ENCODE measurements at places on chromosomes 7 and 10.

DNA sequence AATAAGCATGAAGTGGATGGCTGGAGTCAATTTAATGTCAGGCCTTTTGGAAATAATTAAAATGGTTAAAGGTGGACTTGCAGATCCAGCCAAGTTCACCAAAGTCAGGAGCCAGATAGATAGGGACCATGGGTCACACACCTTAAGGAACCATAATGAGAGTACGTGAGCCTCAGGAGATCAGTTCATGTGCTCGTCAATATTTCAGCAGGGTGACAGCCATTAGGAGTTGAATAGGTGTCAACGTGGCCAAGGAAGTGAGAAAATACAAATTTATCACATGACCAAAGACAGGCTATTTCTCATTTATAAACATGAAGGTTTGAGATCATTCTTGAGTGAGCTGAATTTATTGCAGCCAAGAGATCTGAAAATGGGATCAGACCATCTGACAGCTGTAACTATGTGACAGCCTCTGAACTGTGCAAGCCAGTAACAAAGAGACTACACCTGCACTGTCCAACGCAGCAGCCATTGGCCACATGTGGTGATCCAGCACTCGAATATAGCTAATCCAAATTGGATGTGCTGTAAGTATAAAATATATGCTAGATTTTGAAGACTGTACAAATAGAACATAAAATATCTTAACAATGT, 249.7 kb upstream of the PTN start:
- no peak for DNase-seq

DNA sequence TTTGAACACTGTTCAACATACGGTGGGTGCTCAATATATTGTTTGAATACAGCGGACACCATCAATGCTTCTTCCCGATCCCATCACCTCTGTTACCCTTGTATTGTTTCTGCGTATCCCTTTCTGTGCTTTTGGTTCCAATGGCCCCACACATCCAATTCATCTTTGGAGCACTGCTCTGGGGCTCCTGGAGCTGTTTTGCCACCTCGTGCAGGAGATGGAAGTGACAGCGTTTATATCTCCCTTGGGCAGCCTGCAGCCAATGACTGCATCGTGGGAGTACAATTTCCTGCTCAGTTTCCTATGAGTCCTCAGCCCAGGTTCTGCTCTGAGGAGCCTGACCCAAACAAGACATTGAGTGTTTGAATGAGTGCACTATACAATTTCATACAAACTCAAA, 50.2 kb upstream of the PIK3CG start:
- DNase-seq, result no peak

GRCh38 chr10:21572578-21572977, 38.5 kb downstream of the MLLT10 start:
- no peak for DNase-seq

DNA sequence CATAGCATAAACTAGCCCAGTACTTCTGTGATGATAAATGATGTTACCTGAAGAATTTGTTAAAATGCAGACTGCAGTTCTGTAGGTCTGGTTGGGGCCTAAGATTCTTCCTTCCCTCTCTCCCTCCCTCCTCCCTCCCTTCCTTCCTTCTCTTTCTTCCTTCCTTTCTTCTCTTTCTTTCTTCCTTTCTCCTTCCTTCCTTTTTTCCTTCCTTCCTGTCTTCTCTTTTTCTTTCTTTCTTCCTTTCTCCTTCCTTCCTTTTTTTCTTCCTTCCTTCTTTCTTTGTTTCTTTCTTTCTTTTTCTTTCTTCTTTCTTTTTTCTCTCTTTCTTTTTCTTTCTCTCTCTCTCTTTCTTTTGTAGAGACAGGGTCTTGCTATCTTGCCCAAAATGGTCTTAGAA, 3.7 kb upstream of the SLC25A28 start:
- DNase-seq, result no peak

- DNase-seq, result no peak
Measured at GRCh38 chr7:13904007-13904406, 85.5 kb downstream of the ETV1 start.

GRCh38 chr10:47412869-47413268, 28.8 kb upstream of the ZNF488 start:
- DNase-seq, result no peak

GRCh38 chr10:107689323-107689722, 524.8 kb upstream of the SORCS1 start:
- DNase-seq, result no peak

- peak; percentile 46 for DNase-seq
Measured at GRCh38 chr7:93715234-93715633, 140.7 kb upstream of the CALCR start.

DNA sequence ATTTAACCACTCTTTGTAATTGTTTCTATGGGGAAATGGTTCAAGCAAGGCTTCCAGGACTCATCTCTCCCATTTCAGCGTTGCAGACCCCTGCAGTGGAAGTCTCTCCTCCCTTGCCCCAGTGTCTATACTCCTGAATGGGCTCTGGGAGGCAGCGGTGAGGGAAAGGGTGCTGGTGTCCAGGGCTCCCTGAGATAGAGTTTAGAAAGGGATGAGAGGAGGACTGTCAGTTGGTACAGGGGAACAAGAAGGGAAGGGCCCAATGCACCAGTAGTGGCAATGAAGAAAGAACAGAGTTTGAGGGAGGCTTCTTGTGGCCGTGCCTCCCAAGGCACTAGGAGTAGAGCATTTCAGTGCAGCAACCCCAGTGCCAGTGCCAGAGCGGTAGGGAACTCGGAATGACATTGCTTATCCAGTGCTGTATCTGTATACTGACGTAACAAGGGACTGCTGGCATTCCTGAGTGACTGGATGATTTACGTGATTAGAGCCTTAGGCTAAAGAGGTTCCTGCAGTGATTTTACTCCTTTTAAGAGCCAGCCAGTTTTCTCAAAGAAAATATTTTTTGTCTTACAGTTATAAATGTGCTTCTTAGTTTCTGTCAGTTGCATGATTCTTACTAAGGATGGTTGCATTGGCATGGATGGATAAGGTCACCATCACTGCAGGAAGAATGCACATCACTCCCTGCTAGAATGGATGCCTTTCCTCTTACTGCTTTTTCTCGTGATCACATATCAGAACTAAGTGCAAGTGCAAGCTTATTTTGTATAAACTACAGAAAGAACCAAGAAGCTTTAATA, 28.0 kb downstream of the PRPF18 start:
- DNase-seq, result peak; percentile 22

DNA sequence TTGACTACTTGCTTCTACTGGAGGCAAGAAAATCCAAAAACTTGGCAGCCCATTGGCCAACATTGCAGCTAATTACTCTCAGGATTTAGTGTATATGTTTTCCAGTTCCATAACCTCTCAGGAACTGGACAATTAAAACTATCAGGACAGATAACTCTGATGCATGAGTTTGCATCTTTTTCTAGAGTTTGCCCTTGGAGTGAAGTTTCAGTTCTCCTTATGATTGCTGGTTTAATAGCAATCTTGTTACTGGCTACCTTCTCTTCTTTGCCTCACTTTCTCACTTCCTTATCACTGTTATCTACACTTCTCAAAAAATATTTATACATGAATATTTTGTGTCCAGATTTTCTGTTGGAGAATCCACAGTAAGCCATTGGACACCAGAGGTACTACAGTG, 735.9 kb downstream of the PCDH15 start:
- DNase-seq, result no peak

DNA sequence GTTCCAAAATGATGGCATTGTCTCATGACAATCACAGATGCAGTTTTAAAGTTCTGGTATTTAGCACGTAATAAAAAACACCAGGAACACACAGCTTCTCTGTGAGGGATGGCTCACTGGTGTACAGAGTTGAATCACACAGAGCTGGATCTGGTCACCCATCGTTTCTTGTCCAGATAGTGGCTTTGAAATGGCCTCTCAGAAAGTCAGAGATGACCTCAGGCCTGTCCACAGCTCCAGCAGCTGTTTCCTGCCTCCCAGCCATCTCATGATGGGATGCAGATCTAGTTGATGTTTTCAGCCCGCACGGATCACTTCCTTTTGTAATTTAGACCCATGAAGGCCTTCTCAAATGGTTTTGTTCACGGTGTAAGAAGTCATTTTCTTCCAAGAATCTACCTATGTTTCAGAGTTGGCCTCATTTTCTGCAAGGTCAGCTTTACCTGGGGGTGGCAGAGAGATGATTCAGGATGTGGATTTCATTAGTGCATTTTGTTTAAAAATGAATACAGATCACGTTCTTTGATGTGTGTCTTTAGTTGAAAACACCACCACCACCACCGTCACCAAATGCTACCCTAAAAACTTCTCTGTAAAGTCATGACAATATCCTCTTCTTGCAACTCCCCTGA, 166.2 kb downstream of the SNX10 start:
- DNase-seq, result no peak
